ENCODE measurements at places on chromosomes 5 and 9.

DNA sequence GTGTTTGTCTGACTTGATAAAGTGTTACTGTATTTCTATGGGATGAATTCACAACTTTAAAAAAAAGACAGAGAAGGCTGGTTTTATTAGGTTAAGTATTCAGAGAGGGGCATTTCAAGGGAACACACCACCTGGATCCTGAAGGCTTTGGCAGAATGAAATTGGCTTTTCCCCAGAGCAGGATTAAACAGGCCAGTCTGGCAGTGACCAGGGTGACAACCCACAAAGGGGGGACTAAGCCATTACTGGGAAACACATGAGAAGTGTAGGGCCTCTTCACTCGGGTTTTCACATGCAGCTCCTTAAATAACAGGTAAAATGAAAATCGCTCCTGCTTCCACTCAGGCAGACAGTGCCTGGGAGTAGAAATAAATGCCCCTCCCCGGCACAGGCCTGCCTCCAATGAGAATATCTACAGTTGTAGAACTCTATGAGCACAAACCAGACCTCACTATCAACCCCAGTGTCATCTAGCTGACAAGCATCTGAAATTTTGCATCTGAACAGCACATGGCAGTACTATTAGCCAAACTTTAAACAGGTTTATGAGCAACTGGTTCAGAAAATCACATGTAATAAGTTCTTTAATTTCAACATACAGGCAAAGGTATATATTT is 85.8 kb downstream of the LHFPL2 start:
- no peak for DNase-seq

- no peak for DNase-seq
Observed at GRCh38 chr9:29556317-29556716, 1983.0 kb upstream of the C9orf72 start.

DNA sequence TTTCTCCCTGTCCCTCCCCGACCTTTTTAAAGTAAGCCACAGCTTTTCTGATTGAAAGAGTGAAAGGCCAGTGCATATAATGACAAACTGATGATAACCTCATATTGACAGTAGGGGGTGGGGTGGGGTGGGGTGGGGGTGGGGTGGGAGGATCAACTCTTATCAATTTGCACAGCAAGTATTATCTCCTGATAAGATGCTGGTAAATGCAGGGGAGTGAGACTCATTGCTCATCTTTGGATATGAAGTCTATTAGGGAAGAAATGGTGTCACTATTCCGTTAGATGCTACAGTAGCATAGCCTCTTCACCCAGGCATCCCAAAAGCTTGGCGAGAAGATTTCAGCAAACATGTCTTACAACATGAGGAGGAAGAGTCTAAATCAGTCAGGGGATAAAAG is 38.9 kb upstream of the HMGCS1 start:
- DNase-seq, result no peak

- DNase-seq, result no peak
Observed at GRCh38 chr9:121734465-121734864, 83.0 kb downstream of the DAB2IP start.

- no peak for DNase-seq
Observed at GRCh38 chr5:134449167-134449566, 37.5 kb upstream of the CDKN2AIPNL start.

- no peak for DNase-seq
Observed at GRCh38 chr9:114172981-114173833, 17.9 kb downstream of the COL27A1 start.

- no peak for DNase-seq
Observed at GRCh38 chr5:50653946-50654345, 12.5 kb upstream of the PARP8 start.

DNA sequence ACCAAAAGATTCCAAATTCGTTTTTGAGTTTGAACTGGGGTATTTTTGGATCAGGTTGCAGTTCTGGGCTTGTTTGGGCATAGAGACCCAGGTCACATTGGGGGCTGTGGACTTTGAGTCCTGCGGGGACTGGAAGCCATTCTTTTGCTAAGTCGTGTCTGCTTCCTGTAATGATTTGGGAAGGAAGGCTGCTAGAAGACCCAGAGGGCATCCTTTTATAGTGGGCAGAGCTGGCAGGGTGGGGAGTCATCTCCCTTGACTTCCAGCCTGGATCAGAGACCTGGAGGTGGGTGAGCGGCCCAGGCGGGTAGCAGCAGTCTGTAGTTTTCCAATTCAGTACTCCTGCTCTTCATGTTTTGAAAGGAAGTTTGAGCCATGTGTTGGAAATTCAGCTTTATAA is 11.3 kb downstream of the ZNF618 start:
- no peak for DNase-seq
